ENCODE measurements at places on chromosomes 5 and 9. TPM values are rescaled to one million over a fixed set of nuclear protein-coding genes. Genes with fewer than 3 reads are reported as not detected.

The FOXI1 gene
- total RNA-seq: not detected

GRCh38 chr5:14582797-14583137 lies 1.2 kb downstream of the OTULINL start:
- DNase-seq: no peak

DNA sequence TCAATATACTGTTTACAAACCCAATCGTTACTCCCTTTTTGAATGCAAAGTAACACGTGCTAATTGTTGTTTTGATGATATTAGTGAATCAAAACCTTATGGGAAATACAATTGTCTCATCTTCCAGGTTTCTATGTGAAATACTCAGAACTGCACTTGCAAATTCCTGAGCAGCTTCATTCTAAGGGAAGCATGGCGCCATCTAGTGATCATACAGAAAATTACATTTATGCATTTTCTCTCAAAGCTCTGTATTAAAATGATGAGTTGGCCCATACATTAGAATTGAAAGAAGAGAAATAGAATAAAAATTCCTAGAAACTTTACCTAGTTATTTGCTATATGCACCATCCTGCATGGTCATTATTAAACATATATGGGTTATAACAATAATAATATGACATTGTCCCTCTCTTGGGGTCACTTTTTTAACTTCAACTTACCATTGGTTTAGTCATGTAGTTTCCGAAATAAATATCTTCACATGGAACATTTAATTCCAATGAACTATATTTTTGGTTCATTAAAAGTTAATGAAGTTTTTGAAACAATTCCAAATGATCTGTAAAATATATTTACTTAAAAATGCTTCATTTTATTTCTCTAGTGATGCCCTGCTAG lies 220.0 kb downstream of the PDE4D start:
- no peak for DNase-seq

DNA sequence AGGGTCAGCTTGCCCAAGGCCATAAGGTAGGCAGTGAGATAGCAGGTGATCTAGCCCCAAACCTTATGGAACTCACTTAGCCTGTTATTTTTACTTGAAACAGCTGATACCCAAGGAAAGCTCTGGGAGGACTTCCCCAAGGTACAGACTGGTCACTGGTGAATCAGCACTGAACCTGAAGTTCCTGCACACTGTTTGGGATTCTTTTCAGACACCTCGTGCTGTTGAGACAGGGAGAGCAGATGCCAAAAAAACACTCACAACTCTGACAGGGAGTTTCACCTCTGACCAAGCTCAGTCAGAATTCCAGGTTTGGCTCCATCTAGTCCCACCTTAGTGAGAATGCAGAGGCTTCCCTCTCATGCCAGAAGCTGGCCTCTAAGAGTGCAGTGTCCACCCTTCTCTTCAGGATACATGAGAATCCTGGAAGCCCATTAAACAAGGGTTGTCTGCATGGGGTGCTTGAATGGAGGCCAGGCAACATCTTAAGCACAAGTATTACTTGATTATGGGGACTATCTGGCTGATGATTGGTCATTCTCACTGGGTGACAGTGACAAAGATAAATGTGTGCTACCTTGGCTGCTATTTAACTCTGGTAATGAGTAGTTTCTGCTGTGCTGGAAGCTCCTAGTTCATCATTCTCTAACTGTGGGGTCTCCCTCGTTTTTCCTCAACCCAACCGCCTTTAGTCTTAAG lies 122.8 kb upstream of the SLIT3 start:
- no peak for DNase-seq

DNA sequence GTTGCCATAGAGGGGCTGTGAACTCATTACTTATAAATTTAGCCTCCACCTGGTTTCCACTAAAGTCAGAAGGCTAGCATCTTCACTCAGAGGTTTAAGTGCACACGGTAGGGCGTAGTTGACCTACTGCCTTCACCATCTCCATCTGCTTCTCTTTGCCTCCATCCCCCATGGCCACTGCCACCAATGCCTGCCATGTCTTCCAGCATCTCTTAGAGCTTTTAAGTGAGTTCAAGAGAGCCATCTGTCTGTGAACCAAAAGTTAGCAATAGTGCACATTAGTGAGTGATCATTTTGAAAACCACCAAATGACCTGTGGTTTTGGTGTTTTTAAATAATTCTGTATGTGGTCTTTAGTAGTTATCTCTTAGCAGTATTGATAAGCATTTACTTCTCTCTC lies 102.0 kb downstream of the DMRTA1 start:
- DNase-seq: no peak

- DNase-seq: no peak
Observed at GRCh38 chr5:112684737-112685136, 52.9 kb upstream of the APC start.
